Stimulated activated CD4-positive, alpha-beta T cell treated with anti-CD3 and anti-CD28 coated beads, Interleukin-4, amount 100 ng/mL, for 4 hours (primary cell): ENCODE measurements at places on chromosomes 7 and 10.

- peak; percentile 34 for DNase-seq
These were observed 35.0 kb downstream of the C10orf105 start for GRCh38 chr10:71684356-71685173.

- no peak for DNase-seq
These were observed 121.7 kb upstream of the TRIM24 start for GRCh38 chr7:138338361-138338760.

- DNase-seq, result no peak
These were observed 40.3 kb downstream of the AGAP3 start for GRCh38 chr7:151126491-151127137.

- DNase-seq, result no peak
These were observed 529.9 kb upstream of the DPP6 start for GRCh38 chr7:153522261-153522660.

GRCh38 chr7:37462138-37462537 is 13.5 kb upstream of the ELMO1 start:
- no peak for DNase-seq

DNA sequence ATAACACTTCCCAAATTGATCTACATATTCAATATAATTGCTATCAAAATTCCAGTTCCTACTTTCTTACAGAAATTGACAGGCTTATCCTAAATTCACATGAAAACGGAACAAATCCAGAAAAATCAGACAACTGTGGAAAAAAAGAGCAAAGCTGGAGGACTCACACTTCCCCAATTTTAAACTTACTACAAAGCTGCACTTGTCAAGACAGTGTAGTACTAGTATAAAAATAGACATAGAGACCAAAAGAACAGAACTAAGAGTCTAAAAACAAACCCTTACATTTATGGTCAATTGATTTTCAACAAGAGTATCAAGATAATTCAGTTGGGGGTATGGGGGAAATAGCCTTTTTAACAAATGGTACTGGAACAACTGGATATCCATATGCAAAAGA is 27.5 kb downstream of the LMBR1 start:
- DNase-seq, result no peak

- no peak for DNase-seq
These were observed 892.6 kb downstream of the XPNPEP1 start for GRCh38 chr10:109030581-109031210.

DNA sequence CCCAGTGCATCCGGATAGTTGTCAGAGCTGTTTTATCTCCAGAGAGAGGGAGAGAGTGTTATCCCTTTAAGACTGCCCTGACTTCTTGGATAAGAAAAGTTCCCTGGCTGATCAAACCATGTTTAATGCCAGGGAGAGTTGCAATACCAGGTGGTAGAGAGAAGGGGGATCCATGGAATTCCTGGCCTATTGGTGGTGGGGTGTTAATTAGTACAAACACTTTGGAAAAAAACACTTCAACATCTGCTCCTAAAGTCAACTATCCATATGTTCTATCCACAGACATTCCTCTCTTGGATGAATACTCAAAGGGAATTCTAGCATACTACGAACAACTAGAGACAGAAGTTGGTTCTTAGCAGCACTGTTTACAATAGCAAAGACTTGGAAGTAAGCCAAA is 307.2 kb downstream of the TCERG1L start:
- no peak for DNase-seq

DNA sequence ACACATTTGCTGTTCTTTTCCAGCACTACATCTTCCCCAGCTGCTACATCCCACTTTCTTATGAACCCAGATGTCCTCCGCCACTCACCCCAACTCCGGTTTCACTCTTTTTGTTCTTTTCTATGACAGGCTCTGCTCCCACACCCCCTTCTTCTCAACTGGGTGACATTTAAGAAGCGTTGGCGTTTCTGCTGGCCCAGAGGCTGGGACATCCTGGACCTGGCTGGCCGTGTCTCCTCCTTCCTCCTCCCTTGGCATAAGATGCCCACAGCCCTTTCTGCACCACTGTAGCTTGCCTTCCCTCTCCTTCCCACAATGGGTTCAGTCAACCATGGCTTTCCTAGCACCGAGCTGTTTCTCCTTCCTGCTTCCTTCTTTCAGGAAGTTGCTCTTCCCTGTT is 9.4 kb upstream of the CALML5 start:
- DNase-seq, result no peak

DNA sequence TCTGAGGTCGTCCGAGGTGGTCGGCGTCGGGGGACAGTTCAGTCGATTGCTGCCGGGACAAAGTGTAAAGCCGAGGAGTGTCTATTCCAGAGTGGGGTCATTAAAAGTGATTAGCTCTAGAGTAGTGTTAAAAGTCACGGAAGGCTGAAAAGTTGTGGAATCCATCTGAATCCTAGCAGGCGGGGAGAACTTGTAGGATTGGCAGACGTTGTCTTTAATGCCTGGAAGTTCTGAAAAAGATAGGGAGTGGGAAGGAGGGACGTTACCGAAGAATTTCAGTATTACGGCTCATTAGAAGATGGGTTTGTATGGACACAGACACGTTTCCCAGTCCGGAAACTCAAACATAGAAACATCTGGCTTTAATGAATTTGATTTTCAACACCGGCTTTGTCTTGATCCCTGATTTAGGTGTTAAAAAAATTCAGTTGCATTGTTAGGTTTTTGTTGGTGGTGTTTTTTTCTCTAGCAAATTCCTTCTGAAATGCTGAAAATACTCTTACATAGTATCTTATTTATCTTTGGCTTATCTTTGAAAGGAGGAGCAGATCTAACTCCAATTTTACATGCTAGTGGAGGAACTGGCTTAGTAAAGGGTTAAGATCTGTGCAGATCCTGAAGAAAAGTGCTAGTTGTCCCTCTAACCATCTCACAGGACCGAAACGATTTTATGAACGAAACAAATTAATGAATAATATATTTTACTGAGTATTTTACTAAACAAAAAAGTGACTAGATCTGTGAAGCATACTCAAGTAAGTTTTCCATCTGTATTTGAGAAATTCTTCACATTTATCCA is 900 bp downstream of the MKLN1 start:
- no peak for DNase-seq

GRCh38 chr7:95095966-95096540 is 188.7 kb downstream of the PPP1R9A start:
- DNase-seq, result no peak

GRCh38 chr7:45446195-45446944 is 127.8 kb upstream of the ADCY1 start:
- DNase-seq, result no peak

DNA sequence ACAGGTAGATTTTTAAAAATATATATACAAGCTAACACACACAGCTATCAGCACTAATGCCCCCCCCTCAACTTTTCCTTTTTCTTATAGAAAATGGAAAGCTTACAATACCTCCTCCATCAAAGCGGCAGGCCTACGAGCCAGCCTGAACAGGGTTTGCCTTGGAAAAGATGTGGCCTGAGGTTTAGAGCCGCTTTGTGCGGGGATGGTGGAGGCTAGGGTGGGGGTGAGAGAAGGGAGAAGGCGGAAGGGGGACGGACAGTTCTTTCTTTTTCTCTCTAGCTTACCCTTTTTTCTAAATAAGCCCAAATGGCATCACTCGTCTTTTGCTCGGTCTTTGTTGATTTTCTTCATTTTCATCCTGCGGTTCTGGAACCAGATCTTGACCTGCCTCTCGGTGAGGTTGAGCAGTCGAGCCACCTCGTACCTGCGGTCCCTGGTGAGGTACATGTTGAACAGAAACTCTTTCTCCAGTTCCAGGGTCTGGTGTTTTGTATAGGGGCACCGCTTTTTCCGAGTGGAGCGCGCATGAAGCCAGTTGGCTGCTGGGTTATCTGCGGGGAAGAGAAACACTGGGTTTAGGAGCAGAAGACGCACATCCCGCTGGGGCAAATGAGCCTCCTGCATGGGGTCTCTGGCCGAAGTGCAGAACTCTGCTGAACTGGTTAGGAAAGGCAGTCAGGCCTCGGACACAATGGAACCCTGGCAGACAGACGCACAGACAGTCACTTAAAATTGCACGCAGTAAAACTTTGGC is 1.9 kb downstream of the HOXA9 start:
- DNase-seq, result no peak

DNA sequence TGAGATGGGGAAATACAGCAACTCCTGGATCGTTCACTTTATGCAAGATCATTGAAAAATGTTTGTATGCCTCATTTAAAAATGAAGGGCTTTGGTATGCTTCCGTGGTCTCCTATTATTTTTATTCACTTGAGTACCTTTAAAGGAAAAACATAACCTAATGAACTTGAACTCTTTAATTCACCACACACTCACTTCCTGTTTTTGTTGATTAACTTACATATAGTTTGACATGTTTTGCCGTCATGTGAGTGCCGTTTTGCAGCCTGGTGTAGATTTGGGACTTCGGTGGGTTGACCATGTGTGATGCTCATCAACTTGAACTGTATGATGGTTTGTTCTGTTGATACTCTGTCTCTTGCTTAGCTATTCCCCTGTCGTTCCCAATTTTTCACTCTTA is 28.9 kb downstream of the CASP7 start:
- DNase-seq, result no peak

- no peak for DNase-seq
These were observed 37.0 kb downstream of the DPYSL4 start for GRCh38 chr10:132223611-132224342.

GRCh38 chr7:54907981-54908380 is 110.8 kb upstream of the EGFR start:
- no peak for DNase-seq

GRCh38 chr7:85014936-85015660 is 171.8 kb downstream of the SEMA3D start:
- no peak for DNase-seq

- no peak for DNase-seq
These were observed 78.1 kb upstream of the PHYHIPL start for GRCh38 chr10:59098387-59098786.

- DNase-seq, result no peak
These were observed 49.8 kb upstream of the RAPGEF5 start for GRCh38 chr7:22406715-22407114.

DNA sequence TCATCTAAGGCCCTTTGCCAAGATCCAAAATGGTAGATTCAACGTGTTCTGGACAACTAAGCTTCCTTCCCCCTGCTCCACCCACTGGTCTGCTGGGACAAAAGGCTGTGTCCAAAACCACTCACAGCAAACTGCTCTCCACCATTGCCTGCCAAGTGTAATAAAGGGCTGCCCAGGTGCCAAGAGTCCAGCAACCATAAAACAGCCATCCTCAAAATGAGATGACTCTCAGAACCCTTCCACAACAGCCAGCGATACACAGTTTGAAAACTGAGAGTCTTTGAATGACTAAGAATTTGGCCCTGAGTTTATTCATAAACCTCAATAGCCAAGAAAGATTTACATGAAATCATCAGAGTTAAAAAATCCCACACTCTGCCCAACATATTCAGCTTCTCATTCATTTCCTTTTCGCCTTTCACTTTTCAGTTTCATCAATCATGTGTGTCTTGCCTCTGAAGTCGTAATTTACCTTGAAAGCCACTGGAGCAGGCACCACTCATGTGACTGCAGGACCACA is 658.1 kb upstream of the MGMT start:
- no peak for DNase-seq

DNA sequence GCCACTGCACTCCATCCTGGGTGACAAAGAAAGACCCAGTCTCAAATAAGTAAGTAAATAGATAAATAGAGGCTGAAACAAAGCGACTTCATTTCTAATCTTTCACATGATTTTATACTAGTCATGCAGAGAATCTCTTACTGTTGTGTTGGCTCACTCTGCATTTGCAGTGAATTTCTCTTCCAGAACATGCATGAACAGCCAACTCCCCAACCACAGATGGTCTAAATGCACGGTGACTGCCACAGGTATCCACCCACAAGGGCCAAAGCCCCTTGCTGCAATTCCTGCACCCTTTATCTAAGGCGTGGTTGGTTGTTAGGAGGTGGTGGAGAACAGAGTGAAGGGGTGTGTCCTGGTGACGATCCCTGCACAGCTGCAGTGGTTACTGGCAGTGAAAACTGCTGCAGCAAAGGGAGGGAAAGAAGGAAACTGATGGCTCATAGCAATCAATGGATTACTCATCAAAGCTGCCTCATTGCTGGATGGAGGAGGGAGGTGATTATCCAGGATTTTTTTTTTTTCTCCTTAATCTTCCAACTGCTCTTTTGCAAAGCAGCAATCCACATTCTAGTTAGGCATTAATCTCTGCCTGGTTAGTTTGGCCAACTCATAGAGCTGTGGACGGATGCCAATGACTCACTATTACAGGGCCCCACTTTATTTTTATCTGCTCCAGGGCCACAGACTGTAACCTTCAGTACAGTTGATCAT is 50.6 kb downstream of the PRTFDC1 start:
- DNase-seq, result no peak

DNA sequence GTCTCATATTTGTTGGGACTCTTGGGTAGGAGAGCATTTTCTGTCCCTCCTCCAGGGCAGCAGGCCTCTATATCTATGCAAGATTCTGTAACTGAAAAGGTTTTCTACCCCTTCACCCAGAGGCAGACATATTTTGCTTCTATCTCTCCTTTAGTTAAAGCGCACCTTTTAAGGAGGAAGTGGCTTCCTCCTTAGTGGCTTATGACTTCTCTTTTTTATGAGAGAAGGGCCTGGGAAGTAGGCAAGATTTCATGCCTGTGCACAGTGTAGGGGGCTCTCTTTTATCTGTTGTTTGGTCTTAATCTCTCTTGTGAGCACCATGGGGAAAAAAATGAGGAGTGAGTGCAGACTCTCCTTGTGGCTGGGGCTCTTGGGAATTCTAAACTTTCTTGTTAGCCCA is 122.1 kb downstream of the LRMDA start:
- no peak for DNase-seq

DNA sequence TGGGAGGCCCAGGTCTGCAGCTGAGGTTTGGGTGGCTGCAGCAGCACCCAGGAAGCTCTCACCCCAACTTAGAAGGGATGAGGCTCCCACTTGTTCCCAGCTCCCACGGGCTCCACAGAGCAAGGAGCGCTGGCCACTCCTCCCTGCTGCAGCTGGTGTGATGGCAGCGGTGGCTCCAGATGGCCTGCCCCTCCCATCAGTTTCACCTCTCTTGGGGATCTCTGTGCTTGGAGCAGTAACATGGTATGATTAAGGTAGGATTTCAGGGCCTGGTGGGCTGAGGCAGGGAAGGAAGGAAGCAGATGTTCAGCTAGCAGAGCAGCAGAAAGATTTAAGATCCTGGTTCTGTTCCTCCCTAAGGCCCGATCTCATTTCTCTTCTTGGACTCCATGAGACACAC is 66.8 kb upstream of the KIF5B start:
- DNase-seq, result no peak

DNA sequence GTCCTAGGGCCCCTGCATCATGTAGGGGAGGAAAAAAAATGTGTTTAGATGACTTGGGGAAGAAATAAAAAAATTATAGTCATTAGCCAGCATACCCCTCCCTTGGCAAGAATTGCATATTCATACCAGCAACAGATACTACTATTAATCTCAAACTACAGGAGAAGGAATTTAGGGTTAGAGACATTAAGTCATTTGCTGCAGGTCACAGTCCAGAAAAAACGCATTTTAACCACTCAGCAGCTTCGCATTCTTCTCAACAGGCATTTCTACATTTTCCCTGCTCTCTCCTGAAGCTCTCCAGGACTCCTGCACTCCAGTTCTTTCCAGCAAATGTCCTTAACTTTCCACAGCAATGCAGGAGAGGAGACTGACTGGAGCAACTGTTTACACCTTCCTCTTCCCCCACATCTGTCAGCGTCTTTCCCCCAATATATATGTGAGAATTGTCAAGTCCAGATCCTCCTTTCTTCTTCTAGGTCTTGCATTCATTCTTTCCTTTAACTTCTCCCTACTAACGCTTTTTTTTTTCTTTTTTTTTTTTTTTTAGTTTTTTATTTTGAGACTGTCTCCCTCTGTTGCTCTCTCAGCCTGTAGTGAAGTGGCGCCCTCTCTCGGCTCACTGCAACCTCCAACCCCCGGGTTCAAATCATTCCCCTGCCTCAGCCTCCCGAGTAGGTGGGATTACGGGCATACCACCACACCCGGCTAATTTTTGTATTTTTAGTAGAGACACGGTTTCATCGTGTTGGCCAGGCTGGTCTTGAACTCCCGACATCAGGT is 35.6 kb downstream of the PRPS1L1 start:
- DNase-seq, result peak; percentile 5
